ENCODE measurements at places on chromosomes 7 and 10. TPM values are rescaled to one million over a fixed set of nuclear protein-coding genes. Genes with fewer than 3 reads are reported as not detected.

- DNase-seq: no peak
Measured at GRCh38 chr10:45442662-45443061, 68.6 kb downstream of the ALOX5 start.

DNA sequence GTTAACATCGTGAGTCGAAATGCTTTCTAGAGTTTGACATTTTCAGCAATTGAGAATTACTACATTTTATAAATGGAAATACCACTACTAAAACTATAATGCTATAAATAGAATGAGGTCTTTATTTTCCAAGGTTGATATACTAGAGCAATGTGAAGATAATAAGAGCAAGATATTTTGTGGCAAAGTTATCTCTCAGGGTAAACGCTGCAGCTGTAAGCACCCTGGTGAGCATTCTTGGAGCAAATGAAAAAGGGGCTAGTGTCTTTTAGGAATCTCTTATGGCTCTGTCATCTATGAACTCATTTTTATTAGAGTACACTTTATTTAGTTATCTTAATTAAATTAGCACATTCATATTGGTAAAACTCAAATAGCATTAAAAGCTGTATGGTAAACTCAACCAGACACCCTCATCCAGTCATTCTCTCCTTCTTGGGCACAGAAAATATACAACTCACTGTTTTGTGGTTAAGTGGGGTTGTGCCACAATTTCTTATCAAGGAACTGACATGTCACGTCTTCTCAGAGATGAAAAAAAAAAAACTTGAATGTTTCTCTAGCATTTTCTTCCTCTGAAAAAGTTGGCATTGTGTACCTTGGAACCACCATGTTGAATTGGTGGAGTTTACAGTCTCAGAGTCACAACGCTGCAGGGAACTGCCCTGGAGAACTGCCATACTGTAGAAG lies 289.5 kb upstream of the PFKP start:
- DNase-seq: no peak

DNA sequence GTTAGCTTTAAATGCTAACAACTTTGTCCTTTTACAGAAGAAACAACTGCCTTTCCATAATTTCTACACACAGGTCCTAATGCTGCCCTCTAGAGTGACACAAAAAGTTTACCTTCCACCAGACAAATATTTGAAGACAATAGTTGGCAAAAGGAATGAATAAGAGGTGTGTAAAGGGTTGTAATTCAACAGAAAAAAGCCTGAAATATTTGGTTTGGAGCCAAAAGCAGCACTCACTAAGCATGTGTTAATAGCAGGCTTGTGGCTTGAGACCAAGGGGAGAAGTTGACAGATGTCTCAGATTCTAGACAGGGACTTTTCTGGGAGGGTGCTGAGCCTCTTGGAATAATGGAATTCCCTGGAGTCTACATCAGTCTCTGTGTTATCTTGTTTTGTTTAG lies 156.2 kb upstream of the GALNT17 start:
- no peak for DNase-seq

DNA sequence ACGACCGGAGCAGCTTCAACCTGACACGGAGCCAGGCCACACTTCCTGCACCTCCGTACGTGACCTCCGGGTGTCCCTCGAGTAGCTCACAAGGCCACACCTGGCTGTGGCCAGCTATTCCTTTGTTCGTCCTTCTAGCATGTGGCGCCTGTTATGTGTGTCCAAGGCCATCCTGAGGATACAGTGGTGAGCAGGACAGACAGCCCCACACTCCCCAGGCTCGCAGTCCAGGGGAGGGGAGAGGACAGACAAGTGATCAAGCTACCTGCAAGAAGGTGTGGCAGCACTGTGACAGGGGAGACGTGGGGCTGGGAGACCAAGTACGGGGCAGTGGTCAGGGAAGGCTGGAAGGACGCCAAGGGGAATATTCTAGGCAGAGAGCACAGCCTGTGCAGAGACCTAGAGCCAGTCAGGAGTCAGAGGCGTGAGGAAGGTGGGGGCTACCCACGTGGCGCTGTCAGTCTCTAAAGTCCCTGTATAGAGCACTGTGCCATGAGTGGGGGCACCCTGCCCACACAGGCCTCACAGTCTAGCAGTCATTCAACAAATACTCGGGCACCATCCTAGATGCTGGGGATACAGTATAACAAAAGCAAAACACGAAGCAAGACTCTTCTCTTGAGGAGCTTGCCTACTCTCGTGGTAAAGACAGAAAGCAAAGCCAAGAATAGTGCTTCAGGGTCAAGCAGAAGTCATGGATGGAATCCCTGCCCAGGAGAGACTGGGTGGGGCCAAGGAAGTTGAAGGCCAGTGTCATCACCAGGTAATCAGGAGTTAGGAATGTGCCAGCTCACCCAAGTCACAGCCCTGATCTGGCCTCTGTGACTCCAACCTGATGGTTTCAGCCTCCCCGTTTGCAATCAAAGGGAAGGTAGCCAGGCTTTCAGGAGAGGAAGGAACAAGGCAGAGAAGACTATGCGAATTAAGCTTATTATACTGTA lies 58.6 kb downstream of the PROSER2 start:
- no peak for DNase-seq

Gene TRPV5
- 0.26 TPM for total RNA-seq

Gene ITPRID1
- not detected for total RNA-seq

All from urinary bladder (tissue), 4 donors.